Chondrocyte (in vitro differentiated cells): ENCODE measurements at places on chromosomes 1 and 21.
A peak's percentile ranks its signal among the peaks of the same experiment; 100 is the strongest.

DNA sequence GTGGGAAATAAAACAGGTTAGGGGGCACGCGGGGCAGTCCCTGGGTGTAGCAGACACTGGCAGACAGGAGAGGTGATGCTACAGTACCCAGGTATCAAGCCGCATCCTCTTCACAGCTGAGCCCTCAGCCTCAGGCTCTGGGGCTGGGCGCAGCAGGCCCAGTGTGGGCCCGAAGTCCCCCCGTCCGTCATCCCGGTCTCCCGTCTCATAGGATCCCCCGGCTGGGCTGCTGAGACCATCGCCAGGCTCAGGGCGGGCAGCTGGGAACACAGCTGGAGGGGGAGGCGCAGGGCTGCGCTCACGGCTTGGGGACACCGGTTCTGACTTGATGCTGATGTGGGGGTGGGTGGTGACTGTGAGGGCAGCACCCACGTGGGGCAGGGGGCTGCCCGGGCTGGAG lies 32.7 kb downstream of the MEF2D start:
- DNase-seq, result no peak

DNA sequence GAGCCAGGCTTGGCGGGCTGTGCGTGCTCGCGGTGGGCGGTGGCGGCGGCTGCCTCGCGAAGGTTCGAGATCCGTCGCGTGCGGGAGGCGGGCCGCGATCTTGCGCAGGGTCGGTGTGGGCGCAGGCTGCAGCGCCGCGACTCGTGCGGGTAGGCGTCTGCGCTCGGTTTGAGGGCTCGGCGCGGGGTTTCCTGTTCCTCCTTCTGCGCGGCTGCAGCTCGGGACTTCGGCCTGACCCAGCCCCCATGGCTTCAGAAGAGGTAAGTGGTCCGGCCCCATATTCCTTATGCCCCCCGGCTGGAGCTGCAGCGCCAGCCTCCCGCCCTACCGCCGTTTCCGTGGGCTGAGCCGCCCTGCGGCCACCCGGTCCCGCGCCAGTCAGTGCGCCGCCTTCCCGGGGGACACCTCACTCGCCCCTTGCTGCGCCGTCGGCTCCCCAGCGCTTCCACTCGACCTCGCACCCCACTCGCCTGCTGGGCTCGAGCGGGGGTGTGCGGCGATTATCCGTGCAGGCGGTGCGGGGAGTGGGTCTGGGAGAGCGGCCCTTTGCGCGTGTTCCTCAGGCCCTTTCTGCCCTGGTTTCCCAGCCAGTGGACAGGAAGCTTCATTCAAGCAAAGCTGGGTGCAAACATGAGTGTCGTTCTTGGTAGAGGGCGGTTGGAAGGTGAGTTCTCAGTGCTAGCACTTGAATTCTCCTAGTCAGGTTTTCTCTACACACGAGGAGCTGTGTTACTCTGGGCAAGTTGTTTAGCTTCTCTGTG lies at the start of gene CACYBP:
Gene CACYBP, plus strand, starts transcription at position 12 of the 761 bp plus-strand sequence. Its CDS starts 234 bp downstream, at position 246.
- DNase-seq, result peak; percentile 93

GRCh38 chr1:30511563-30511962 lies 211.8 kb downstream of the MATN1 start:
- peak; percentile 39 for DNase-seq

DNA sequence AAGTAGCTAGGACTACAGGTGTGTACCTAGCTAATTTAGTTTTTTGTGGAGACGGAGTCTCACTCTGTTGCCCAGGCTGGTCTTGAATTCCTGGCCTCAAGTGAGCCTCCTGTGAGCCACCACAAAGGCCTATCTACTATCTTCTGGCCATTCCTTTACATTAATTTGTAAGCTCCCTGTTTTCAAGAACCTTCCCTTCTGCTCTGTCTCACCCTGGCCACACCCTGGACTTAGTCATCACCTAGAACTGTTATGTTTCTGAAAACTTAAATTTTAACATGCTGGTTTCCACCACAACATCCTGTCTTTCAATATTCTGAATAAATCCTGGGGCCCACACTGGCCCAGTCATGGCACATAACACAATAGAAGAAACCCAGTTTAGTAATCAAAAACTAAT lies 4.9 kb upstream of the B4GALT3 start:
- peak; percentile 7 for DNase-seq

GRCh38 chr1:205497351-205497750 lies 7.1 kb upstream of the CDK18 start:
- DNase-seq, result no peak

GRCh38 chr1:35883635-35884101 lies 659 bp downstream of the AGO1 start:
- no peak for DNase-seq

DNA sequence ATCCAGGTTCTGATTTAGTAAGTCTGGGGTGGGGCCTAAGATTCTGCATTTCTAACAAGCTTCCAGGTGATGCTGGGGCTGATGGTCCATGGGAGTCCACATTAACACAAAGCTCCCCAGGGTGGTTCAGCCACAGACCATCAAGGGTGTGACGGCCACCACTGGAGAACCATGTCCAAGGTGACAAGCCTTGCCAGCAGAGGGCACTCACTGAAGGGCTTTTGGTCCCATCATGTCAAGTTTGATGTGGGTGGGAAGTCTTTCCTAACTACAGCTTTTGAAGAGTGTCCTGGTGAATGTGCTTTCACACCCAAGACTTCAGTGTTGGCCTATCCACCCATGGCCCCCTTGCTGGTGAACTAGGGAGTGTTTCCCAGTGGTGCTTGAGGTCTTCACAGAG lies 67.1 kb downstream of the UBE2T start:
- no peak for DNase-seq

DNA sequence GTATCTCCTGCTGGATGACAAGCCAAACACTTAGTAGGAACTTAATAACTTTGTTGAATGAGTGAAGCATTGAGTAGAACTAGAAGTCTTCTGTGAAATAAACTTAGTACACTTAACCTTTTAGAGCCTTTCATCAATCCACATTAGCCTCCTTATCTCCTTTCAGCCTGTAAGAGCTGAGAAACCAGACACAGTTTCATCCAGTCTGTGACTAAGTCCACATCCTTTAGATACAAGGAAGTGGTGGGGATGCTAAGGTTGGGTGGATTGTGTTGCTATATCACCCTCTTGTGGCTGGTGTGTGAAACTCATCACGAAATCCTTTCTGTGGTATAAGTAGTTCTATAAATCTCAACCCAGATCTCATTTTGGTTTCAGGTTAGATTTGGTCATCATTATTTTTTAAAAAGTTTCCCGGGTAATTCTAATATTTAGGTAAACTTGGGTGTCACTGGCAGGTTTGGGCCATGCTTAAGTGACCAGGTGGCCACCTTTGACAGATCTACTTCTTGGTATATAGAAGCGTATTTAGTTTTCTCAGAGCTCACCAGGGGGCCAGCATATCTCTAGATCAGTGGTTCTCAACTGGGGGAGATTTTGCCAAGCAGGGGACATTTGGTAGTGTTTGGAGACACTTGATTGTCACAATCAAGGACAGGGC lies 27.8 kb upstream of the CD84 start:
- DNase-seq, result no peak

- peak; percentile 64 for DNase-seq
These were observed 32.2 kb downstream of the WDR4 start for GRCh38 chr21:42847051-42847707.

DNA sequence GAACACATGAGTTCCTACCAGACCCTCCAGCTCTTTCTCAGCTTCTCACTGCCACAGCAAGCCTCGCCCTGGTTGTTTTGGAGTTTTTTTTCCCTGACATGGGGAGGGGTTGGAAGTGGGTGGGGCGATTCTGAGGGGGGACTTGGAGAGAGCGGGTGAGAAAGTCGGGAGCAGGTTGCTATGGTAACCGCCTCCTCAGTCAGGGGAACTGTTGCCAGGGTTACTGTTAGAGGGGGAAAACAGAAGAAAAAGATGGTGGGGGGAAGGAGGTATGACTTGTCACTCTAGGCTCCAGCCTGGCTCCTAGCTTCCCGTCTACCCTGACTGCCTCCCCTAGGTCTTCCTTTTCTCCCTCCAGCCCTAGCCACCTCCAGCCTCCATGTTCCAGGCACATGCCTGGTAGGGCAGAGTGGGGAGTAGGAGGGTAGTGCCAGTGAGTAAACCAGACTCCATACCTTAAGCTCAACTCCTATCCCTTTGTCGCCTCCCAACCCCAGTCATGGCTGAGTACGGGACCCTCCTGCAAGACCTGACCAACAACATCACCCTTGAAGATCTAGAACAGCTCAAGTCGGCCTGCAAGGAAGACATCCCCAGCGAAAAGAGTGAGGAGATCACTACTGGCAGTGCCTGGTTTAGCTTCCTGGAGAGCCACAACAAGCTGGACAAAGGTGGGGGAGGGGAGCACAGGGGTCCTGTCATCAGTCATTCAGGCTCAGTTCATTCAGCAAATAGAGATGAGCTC lies 6.0 kb downstream of the PEA15 start:
- DNase-seq, result no peak

GRCh38 chr1:175062339-175062738 lies 5.3 kb upstream of the TNN start:
- no peak for DNase-seq

- no peak for DNase-seq
These were observed 59.3 kb downstream of the GPR88 start for GRCh38 chr1:100597061-100597741.

DNA sequence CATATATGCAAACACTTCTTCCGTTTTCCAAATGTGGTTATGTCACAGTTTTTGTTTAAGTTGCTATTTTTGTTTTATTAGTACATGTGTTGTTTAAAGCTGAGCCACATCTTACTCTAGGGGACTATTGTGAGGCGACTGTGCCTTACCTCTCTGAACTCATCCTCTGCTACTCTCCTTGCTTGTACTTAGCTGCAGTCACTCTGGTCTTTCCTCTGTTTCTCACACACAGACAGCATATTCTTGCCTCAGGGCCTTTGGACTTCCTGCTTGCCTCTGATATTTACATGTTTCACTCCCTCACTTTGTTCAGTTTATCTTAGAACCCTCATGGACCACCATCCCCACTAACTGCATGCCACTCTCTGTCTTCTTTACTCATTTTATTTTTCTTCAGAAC lies 101.1 kb downstream of the MACF1 start:
- no peak for DNase-seq

DNA sequence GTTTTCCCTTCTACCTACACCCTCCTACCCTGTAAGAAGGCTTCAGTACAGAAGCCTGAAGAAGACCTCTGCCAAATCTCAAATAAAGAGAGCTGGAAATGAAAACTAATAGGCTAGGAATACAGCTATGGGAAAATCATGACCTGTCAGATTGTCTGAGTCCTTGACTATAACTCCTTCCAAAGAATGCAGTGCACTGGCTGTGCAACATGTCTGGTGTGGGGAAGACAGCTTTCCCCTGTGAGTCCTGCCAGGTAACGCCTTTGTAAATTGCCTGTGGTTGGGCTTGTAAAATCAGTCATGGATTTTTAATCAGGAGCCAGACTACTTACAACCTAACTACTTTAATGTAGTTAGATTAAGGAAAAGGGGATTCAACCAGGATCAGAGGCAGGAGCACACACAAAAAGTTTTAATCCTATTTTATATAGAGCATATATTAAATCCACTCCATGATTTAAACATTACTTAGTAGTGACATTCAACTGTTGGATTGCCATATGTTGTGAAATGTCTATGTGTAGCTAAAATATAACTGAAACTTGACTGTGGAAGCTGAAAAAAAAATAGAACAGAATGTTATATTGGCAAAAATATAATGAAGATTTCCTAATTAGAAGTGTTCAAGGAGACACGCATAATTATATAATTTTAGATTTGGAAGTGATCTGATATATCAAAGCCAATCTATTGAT lies 1667.8 kb downstream of the KCNT2 start:
- DNase-seq, result no peak

DNA sequence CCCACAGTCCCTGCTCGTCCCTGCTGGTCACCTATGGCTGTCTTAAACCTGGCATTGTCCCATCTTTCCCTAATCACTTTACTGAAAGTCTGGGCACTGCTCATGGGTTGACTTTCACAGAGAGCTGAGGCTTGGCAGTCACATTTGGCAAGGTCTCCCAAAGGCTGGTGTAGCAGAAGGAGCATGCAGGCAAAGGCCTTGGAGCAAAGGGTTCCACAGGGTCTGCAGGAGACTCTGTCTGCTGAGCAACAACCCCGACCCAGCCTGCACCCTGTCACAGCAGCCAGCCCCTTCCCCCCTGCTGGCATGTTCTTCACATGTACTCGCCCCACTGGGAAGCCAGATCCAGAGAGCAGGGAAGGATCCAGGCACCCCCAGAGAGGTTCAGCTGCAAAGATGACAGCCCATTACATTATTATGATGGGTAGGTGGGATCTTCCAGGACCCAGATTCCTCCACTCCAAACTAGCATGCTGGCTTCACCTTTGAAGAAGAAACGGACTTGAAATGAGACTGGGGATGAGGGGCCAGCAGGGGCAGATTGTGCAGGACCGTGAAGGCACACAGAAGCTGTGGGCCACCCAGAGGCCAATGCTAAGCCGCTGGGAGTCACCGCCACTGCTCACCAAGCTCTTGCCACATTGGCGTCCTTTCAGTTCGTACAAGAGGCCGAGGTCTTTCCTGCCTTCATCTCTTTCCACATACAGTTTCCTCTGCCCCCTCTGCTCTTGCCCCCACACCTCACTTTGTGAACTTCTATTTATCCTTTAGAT lies 14.2 kb upstream of the TMEM125 start:
- DNase-seq, result peak; percentile 66

GRCh38 chr1:173353350-173353749 lies 123.8 kb upstream of the PRDX6 start:
- DNase-seq, result no peak

DNA sequence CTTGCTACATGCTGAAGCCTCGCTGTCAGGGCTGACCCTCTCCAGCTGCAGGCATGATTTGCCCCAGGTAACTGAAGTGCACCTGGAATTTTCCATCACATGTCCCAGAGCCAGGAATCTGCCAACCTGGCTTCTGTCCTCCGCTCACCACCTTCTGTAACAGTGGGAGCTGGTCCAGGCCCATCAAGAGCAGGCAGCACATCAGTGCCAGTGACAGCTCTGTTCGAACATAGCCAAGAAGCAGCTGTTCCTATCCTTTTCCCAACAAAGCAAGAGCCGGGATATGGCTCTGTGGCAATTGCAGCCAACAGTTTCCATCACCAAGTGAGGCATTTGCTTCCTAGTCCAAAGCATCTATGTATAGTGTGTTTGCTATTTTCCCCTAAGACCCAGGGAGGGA lies 42.2 kb upstream of the KANK4 start:
- no peak for DNase-seq

- DNase-seq, result no peak
These were observed 17.6 kb downstream of the OPTC start for GRCh38 chr1:203511513-203511912.

DNA sequence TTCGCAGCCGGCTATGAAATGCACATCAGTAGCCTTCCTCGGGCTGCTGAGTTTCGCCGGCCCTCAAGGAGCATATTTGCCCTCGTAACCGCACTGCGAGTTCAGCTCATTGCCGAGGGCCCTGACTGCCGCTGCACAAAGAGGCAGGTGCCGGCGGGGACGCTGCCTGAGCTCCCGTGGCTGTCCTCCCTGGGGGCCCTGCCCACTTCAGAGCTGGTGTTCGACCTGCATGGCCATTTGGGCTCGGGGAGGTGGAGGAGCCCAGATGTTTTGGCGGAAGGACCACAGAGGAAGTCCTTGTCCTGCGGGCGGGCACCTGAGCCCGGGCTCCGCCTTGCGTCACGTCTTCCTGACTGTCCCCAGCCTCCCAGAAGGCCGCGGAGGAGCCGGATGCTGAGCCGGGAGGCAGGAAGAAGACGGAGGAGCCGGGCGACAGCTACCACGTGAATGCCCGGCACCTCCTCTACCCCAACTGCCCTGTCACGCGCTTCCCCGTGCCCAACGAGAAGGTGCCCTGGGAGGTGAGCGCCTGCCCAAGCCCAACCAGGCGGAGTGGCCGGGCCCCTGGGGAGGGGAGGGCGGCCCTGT lies 29.9 kb upstream of the LRRC3 start:
- DNase-seq, result peak; percentile 89
